ENCODE measurements at places on chromosomes 3 and 15.

DNA sequence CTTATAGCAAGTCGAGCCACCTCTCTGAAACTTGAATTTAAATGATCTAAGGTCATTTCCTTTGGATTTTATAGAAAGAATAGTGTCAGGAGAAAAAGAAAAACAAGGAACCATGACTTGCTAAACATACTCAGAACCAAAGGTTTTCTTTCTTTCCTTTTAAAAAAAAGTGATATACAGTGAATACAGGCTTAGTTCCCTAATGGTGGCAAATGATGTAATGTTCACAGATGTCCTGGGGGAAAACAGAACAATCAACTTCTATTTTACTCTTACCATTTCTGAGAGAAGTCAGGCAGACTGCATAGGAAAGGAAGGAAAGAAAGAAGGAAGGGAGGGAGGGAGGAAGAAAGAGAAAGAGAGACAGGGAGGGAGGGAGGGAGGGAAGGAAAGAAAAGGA, 56.5 kb downstream of the ST6GAL1 start:
- no peaks in the 10 kb centered on the region for H3K27me3 ChIP-seq
- H3K27ac ChIP-seq = no peak overlapping the region
- H3K4me1 ChIP-seq = peaks cover 5% of the 10 kb centered on the region
- no peaks in the 10 kb centered on the region for H3K36me3 ChIP-seq

DNA sequence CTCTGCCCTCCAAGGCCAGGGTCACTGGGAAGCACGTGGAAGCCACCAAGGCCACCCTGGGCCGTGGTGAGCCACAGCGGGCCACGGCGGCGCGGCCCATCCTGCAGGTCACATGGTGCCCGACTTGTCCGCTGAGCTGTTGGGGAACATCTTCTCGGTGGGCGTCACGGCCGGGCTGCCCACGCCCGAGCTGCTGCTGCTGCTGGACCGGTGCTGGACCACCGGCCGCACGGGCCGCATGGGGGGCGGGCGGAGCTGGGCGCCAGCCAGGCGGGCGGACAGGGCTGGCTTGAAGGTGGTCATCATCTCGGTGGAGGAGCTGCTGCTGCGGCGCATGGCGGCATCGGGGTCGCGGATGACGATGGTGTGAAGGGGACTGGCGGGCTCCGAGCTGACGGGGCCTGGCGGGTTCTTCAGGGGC, 22.1 kb upstream of the RAD18 start:
- no peak overlapping the region for H3K27ac ChIP-seq
- H3K36me3 ChIP-seq = no peaks in the 10 kb centered on the region
- no peak overlapping the region for H3K4me3 ChIP-seq
- H3K4me1 ChIP-seq = no peaks in the 10 kb centered on the region
- H3K27me3 ChIP-seq = no peaks in the 10 kb centered on the region
- DNase-seq = no peak

DNA sequence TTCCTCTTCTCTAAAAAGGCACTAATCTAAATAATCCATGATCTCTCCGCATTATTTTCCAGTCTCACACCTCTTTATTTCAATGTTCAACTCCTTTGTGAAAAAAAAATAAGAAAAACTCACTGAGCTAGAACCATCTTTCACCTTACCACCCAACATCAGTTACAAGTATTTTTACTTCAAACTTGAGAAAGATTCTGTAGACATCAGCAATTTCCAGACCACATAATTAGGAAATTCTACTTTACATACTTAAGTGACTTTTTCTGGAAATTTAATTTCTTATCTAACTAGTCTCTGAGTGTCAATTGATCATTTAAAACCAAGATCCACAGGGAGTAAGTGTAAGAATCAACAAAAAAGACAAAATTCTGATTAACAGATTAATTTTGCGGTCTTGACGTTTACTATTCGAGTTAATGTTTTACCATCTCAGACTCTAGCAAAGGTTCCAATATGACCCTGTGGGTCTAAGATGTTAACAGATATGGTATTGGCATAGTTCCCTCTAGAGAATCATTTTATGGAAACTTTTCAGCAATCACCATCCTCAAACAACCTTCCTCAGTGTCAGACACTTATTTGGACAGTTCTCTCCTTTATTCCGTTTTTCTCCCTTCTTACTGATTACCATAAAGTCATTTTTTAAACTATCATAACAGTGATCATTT, 5.1 kb downstream of the ATP13A3 start:
- H3K4me3 ChIP-seq = no peak overlapping the region
- no peaks in the 10 kb centered on the region for H3K36me3 ChIP-seq
- peaks cover 2% of the 10 kb centered on the region for H3K4me1 ChIP-seq
- H3K27me3 ChIP-seq = no peaks in the 10 kb centered on the region
- no peak overlapping the region for H3K27ac ChIP-seq

- no peak overlapping the region for H3K27ac ChIP-seq
- no peak for DNase-seq
- no peaks in the 10 kb centered on the region for H3K27me3 ChIP-seq
- H3K4me3 ChIP-seq = no peak overlapping the region
- no peaks in the 10 kb centered on the region for H3K36me3 ChIP-seq
These were observed 824.2 kb downstream of the AGBL1 start for GRCh38 chr15:86903642-86904421.

DNA sequence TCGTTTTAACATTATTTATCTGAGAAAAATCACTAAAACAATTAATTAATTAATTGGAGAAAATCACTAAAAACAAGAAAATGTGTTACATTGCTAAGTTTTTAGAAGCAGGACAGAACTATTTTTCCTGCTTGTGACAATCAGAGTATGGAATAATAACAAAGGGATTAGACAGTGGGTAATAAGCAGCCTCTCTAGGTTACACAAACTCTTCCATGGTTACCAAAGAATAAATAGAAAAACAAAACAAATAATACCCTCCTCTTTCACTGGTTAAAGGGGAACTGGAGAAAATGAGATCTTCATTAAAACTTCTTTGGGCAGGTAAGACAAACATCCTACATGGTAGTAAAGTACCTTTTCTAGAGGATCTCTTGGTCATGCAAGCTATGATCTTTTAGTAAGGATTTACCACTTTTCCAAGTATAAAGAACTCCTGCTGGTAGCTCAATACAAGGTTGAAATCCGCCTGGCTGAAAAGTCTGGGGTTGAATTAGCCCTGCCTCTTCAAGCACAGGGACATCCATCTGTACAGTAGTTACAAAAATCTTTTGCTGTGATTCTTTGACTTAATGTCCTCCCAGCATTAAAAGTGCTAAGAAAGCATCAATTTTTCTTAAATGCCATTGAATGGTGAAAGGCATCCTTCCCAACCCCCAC, 2.5 kb upstream of the PLCH1 start:
- H3K27me3 ChIP-seq = no peaks in the 10 kb centered on the region
- no peak overlapping the region for H3K4me3 ChIP-seq
- no peaks in the 10 kb centered on the region for H3K4me1 ChIP-seq
- no peak overlapping the region for H3K27ac ChIP-seq

- no peak overlapping the region for H3K4me3 ChIP-seq
- H3K4me1 ChIP-seq = peaks cover 3% of the 10 kb centered on the region
- DNase-seq = no peak
- no peaks in the 10 kb centered on the region for H3K36me3 ChIP-seq
These were observed 61.4 kb downstream of the ZNF609 start for GRCh38 chr15:64521726-64522164.

GRCh38 chr3:126467611-126467955, 8.1 kb downstream of the ZXDC start:
- H3K27ac ChIP-seq = no peak overlapping the region
- H3K4me1 ChIP-seq = no peaks in the 10 kb centered on the region
- H3K36me3 ChIP-seq = peaks cover 13% of the 10 kb centered on the region
- H3K4me3 ChIP-seq = no peak overlapping the region

DNA sequence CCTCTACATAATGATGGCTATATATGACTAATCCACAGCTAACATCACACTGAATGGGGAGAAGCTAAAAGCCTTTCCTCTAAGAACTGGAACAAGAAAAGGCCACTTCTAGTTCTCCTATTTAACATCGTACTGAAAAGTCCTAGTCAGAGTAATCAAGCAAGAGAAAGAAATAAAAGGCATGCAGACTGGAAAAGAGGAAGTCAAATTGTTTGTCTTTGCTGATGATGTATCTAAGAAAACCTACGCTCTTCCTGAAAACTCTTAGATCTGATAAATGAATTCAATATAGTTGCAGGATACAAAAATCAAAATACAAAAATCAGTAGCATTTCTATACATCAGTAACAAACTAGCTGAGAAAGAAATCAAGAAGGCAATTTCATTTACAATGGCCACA, 116.9 kb downstream of the TP63 start:
- H3K4me1 ChIP-seq = no peaks in the 10 kb centered on the region
- H3K4me3 ChIP-seq = no peak overlapping the region
- H3K36me3 ChIP-seq = no peaks in the 10 kb centered on the region
- DNase-seq = no peak
- H3K27me3 ChIP-seq = no peaks in the 10 kb centered on the region

DNA sequence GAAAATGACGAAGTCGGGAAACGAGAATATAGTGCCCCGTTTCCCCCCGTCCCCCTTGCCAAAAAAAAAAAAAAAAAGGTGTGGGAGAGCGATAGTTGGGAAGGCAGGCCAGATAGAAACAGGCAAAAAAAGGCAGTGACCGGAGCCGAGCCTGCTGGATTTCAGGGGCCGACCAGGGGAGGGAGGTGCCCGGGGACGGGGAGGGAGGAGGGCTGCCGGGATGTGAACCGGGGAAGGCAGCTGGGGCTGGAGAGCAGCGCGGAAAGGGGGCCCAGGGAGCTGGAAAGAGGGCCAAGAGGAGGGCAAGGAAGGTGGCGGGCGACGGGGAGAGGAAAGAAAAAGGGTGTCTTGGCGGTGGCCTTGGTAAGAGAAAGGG, 837 bp downstream of the LRRN1 start:
- H3K4me3 ChIP-seq = peak overlapping the region; percentile 48
- H3K36me3 ChIP-seq = no peaks in the 10 kb centered on the region
- DNase-seq = peak; percentile 50
- H3K4me1 ChIP-seq = no peaks in the 10 kb centered on the region

DNA sequence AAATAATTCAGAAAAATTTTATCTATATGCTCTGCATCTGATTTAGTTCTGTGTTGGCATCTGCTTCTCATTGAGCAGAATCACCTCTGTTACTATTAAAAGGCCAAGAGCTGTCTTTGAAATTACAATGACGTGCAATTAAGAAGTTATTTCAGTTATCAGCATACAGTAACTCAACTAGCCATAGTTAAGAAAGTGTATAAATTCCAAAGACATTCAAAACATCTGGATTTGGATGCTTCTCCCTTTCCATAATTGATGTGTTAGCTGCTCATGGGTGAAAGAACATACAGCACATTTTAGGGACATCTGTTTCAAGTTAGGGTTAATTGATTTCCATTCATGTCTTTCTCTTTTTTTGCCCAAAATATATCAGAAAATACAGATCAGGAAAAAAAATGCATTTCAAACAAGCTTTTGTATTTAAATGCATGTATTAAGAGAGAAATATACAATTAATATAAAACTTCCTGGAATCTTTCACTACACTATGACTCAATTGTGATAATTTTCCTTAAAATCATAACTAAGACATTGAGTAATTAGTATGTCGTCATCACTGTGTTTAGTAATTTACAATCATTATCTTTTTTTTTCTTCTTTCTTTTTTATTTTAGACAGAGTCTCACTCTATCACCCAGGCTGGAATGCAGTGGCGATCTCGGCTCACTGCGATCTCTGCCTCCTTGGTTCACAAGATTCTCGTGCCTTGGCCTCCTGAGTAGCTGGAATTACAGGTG, 82.7 kb upstream of the MBNL1 start:
- H3K27ac ChIP-seq = no peak overlapping the region
- no peak overlapping the region for H3K4me3 ChIP-seq
- peaks cover 2% of the 10 kb centered on the region for H3K4me1 ChIP-seq
- no peak for DNase-seq
- no peaks in the 10 kb centered on the region for H3K27me3 ChIP-seq

DNA sequence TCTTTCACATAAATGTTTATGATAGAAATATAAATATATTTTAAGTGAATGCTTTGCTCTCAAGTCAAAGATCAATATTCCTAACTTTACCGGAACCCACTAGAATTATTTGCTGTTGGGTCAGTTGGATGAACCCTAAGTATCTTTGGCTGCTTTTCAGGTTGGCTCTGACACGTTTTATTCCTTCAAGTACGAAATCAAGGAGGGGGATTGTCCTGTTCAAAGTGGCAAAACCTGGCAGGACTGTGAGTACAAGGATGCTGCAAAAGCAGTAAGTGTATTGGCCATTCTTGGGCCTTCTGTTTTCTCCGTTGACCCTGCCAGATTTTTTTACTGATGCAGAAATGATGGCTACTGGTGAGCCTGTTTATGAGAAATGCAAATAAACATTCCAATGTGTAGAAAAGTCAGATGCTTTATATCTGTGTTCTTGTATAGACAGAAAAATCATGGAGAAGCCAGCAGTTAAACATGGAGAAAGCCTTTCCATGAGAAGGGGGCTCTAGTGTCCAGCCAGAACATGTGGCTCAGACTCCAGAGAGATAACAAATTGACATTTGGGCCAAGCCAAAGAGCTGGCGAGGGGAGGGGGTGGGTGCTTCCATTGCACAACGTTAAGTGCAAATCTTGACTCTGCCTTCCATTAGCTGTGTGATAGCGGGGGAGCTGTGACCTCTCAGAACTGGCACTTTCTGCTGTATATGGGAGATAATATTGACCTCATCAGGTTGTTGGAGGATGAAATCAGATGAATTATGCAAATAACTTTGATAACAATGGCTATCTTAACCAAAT, 3.0 kb downstream of the KNG1 start:
- no peaks in the 10 kb centered on the region for H3K36me3 ChIP-seq
- H3K27me3 ChIP-seq = no peaks in the 10 kb centered on the region
- H3K27ac ChIP-seq = no peak overlapping the region
- H3K4me1 ChIP-seq = no peaks in the 10 kb centered on the region
- no peak for DNase-seq

GRCh38 chr15:47609693-47610092, 107.6 kb upstream of the SEMA6D start:
- DNase-seq = no peak
- H3K36me3 ChIP-seq = no peaks in the 10 kb centered on the region
- H3K4me1 ChIP-seq = peaks cover 2% of the 10 kb centered on the region
- no peak overlapping the region for H3K27ac ChIP-seq
- H3K27me3 ChIP-seq = no peaks in the 10 kb centered on the region

- H3K4me1 ChIP-seq = no peaks in the 10 kb centered on the region
- DNase-seq = no peak
These were observed 734.2 kb downstream of the NAALADL2 start for GRCh38 chr3:175593331-175593730.

DNA sequence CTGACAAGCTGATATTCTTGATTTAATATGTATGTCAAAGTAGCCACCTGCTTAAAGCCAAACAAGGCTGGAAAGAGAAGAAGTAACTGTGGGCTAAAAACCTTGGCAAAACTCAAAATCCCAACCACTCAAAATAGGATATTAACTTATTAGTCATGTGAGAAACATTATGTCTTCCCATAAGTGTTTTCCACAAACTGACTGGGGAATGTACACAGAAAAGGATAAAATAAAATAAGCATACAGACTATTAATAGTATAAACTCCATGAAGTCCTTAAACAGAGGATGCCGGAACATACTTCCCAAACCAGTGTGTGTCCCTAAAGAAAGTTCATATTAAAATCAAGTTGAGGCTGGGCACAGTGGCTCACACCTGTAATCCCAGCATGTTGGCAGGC, 263.7 kb upstream of the THBS1 start:
- H3K4me3 ChIP-seq = no peak overlapping the region
- no peaks in the 10 kb centered on the region for H3K4me1 ChIP-seq
- no peaks in the 10 kb centered on the region for H3K27me3 ChIP-seq

GRCh38 chr3:132660811-132661070, 612 bp downstream of the UBA5 start:
- no peaks in the 10 kb centered on the region for H3K4me1 ChIP-seq
- no peaks in the 10 kb centered on the region for H3K27me3 ChIP-seq
- H3K4me3 ChIP-seq = peak overlapping the region; percentile 71
- no peaks in the 10 kb centered on the region for H3K36me3 ChIP-seq
- H3K27ac ChIP-seq = peak overlapping the region; percentile 95

Measured in aorta (tissue), 5 donors.